ENCODE measurements at places on chromosomes 3 and 15. TPM values are rescaled to one million over a fixed set of nuclear protein-coding genes. Genes with fewer than 3 reads are reported as not detected.

The CYP1A1 gene
- total RNA-seq = not detected

The DUOX2 gene
- total RNA-seq = under 0.01 TPM

The GOLGA6L4 gene
- 1.8 TPM for total RNA-seq

The TMEM212 gene
- total RNA-seq = not detected

The PLCL2 gene
- 5.1 TPM for total RNA-seq

The LOXL1 gene
- 264 TPM for total RNA-seq

The SLC22A14 gene
- total RNA-seq = 0.29 TPM

The KATNBL1 gene
- 37.3 TPM for total RNA-seq

The KCNMB3 gene
- total RNA-seq = 1.8 TPM

The PDIA3 gene
- 160 TPM for total RNA-seq

The ST3GAL6 gene
- 2.2 TPM for total RNA-seq

GRCh38 chr3:133137042-133137996 lies 99.1 kb downstream of the TMEM108 start:
- no peaks in the 10 kb centered on the region for H3K27me3 ChIP-seq
- no peak overlapping the region for H3K4me3 ChIP-seq
- no peaks in the 10 kb centered on the region for H3K36me3 ChIP-seq
- DNase-seq = no peak
- peaks cover 2% of the 10 kb centered on the region for H3K4me1 ChIP-seq

GRCh38 chr3:72549761-72550581 lies 298.3 kb downstream of the SHQ1 start:
- no peaks in the 10 kb centered on the region for H3K4me1 ChIP-seq
- no peaks in the 10 kb centered on the region for H3K27me3 ChIP-seq
- no peaks in the 10 kb centered on the region for H3K36me3 ChIP-seq
- peak overlapping the region; percentile 49 for H3K4me3 ChIP-seq

DNA sequence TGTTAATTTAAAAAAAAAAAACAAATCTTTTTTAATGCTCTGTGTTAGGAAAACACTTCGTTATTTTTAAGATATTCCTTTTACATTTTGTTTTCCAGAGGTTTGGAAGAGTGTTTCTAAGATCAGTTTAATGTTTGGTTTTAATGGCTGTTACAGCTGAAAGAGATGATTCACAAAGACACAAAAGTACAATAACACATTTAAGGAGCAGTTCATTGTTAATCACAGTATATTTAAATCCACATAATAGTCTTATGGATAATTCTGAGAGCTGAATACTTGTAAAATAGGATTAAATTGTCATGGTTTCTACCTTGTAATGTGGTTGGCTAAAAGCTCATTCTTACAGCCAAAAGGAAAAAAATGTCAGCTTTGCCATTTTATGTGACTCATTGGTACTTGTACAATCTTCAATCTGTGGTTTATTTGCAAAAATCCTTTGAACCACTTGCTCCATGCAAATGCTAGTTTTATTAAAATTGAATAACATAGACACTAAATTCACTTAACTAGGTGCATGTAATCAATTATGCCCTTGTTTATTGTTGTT lies 426.4 kb downstream of the NLGN1 start:
- H3K4me1 ChIP-seq = peaks cover 7% of the 10 kb centered on the region
- DNase-seq = no peak
- no peaks in the 10 kb centered on the region for H3K36me3 ChIP-seq
- no peaks in the 10 kb centered on the region for H3K27me3 ChIP-seq
- no peak overlapping the region for H3K4me3 ChIP-seq

DNA sequence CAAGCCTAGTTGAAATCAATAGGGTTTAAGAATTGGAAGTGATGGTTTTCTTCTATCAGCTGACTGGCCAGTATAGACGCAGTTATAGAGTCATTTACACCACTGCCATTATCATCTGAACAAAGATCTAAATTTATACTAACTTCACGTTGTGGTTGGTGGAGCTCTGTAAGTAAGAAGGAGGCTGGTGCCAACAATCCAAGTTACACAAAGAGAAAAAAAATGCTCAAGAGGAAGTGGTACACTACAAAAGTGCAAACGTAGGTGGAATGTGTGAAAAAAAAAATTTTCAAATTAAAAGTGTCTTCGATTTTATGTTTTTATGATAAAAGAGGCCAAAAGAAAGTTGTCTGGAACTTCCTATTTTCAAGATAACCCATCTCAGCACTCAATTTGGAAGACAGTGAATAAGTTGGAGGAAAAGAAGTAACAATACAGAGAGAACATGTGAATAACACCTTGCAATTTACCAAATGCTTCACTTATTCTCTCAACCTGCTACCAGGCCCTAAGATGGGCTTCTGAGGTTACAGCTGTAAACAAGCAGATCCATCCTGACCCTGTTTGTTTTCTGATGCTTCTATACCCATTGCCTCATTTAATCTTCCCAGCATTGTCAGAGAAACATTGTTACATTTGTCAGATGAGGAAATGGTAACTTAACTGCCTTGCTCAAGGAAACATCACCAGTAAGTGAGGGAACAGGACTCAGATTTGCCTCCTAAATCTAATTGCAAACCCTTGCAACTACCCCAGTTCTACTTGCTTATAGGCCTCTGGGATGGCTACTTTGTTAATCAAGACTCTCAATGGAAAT lies 12.0 kb upstream of the TASOR start:
- no peaks in the 10 kb centered on the region for H3K4me1 ChIP-seq
- H3K27ac ChIP-seq = no peak overlapping the region
- H3K36me3 ChIP-seq = no peaks in the 10 kb centered on the region
- H3K27me3 ChIP-seq = no peaks in the 10 kb centered on the region
- H3K4me3 ChIP-seq = no peak overlapping the region

- H3K27me3 ChIP-seq = no peaks in the 10 kb centered on the region
- H3K4me3 ChIP-seq = no peak overlapping the region
- no peak overlapping the region for H3K27ac ChIP-seq
- DNase-seq = no peak
- no peaks in the 10 kb centered on the region for H3K4me1 ChIP-seq
These were observed 188.8 kb downstream of the ZNF385D start for GRCh38 chr3:21562243-21562642.

DNA sequence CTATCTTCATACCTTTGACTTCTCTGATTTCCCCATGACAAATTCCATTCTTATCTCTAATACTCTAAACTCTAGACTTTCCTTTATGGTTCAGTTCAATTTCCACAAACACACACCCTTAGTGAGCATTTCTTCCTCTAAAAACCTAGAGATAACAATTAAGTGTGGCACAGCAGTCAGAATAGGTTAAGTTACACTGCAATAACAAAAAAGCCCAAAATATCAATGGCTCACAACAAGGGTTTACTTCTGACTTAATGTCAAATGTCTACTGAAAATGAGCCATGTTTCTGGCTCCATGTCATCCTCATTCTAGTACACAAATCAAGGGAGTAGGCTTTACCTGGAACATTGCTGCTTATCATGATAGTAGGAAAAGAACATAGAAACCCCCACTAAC lies 123.8 kb downstream of the TAFA4 start:
- no peak overlapping the region for H3K27ac ChIP-seq
- no peaks in the 10 kb centered on the region for H3K36me3 ChIP-seq
- H3K4me1 ChIP-seq = no peaks in the 10 kb centered on the region
- no peak overlapping the region for H3K4me3 ChIP-seq
- no peak for DNase-seq
- H3K27me3 ChIP-seq = no peaks in the 10 kb centered on the region

- no peaks in the 10 kb centered on the region for H3K36me3 ChIP-seq
- H3K27me3 ChIP-seq = peaks cover 9% of the 10 kb centered on the region
These were observed 192.2 kb upstream of the THRB start for GRCh38 chr3:24686808-24687207.

GRCh38 chr15:27081676-27082418 lies 110.9 kb downstream of the GABRG3 start:
- no peaks in the 10 kb centered on the region for H3K27me3 ChIP-seq
- no peak overlapping the region for H3K4me3 ChIP-seq
- H3K36me3 ChIP-seq = no peaks in the 10 kb centered on the region
- H3K4me1 ChIP-seq = no peaks in the 10 kb centered on the region
- no peak overlapping the region for H3K27ac ChIP-seq

DNA sequence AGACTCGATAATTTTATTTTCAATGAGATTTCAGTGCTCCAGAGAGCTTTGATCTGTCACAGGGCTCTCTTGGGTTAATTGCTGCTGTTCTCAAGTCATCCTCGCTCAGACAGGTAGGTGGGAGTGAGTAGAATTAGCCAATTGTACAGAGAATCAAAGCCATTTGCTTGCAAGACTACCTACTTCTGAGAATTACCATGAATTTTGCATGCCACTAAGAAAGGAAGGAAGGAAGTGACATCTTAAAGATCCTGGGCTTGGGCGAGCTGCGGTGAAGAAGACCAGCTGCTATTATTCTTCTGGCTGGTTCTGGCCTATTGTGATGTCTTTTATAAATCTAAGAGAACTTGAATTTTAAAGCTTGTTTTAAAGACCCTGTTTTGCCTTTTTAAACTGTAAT lies 154.1 kb upstream of the LPP start:
- H3K4me1 ChIP-seq = peaks cover 2% of the 10 kb centered on the region
- no peaks in the 10 kb centered on the region for H3K27me3 ChIP-seq
- no peak overlapping the region for H3K27ac ChIP-seq

- H3K4me3 ChIP-seq = no peak overlapping the region
- H3K36me3 ChIP-seq = no peaks in the 10 kb centered on the region
- H3K27ac ChIP-seq = no peak overlapping the region
- no peak for DNase-seq
- no peaks in the 10 kb centered on the region for H3K27me3 ChIP-seq
- peaks cover 4% of the 10 kb centered on the region for H3K4me1 ChIP-seq
These were observed 84.6 kb downstream of the PEAK1 start for GRCh38 chr15:77335298-77335697.

GRCh38 chr3:153469162-153469561 lies 307.1 kb downstream of the RAP2B start:
- H3K4me1 ChIP-seq = no peaks in the 10 kb centered on the region
- H3K4me3 ChIP-seq = no peak overlapping the region
- no peak for DNase-seq
- no peaks in the 10 kb centered on the region for H3K36me3 ChIP-seq
- no peak overlapping the region for H3K27ac ChIP-seq
- H3K27me3 ChIP-seq = no peaks in the 10 kb centered on the region

- DNase-seq = peak; percentile 73
- H3K4me1 ChIP-seq = no peaks in the 10 kb centered on the region
- no peak overlapping the region for H3K4me3 ChIP-seq
- no peak overlapping the region for H3K27ac ChIP-seq
These were observed 3.3 kb downstream of the RYR3 start for GRCh38 chr15:33314069-33314468.

GRCh38 chr3:11499144-11499543 lies 144.6 kb downstream of the VGLL4 start:
- no peaks in the 10 kb centered on the region for H3K36me3 ChIP-seq
- no peak overlapping the region for H3K4me3 ChIP-seq
- H3K4me1 ChIP-seq = peaks cover 21% of the 10 kb centered on the region
- no peaks in the 10 kb centered on the region for H3K27me3 ChIP-seq
- peak; percentile 80 for DNase-seq

DNA sequence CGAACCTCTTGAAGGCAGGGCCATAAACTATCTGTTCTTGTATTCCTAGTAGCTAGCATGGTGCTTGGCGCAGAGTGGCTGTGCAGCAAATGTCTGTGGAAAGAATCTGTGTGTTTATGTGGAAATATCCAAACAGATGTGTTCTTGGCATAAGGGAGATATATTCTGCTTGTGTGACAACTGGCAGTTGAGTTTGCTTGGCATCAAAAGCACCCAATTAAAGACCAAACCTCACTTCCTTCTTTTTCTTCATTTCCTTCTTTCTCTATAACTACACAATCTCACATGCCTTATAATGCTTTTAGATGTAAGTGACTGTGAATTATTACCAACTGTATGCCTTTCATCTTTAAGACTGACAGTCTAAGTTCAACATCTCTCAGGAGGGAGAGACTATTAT lies 296.5 kb downstream of the SLC9A9 start:
- no peaks in the 10 kb centered on the region for H3K27me3 ChIP-seq
- H3K4me3 ChIP-seq = no peak overlapping the region
- no peaks in the 10 kb centered on the region for H3K36me3 ChIP-seq
- DNase-seq = no peak

- H3K27ac ChIP-seq = no peak overlapping the region
- H3K4me3 ChIP-seq = no peak overlapping the region
- peaks cover 11% of the 10 kb centered on the region for H3K4me1 ChIP-seq
- no peak for DNase-seq
- no peaks in the 10 kb centered on the region for H3K27me3 ChIP-seq
These were observed 9.6 kb downstream of the LRRK1 start for GRCh38 chr15:100928632-100929280.

DNA sequence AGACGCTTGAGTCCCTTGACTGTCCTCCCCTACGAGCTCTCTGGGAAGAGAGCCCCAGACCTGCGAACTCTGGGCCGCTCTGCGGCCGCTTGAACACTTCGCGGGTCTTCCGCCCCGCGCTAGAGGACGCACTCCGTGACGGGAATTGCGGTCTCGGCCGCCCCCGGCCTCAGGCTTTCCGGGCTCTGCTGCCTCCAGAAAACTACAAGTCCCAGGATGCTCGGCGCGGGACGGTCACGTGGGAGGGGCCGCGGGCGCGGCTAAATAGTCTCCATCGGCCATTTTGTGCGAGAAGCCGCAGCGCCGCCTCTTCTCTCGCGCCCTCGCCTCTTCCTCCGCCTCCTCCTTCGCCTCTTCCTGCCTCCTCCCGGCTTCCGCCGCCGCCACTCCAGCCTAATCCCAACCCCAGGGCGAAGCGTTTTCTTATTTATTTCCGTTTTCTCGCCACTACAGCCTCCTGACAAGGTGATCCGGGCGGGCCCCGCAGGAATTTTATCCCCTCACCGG lies at the start of gene EIF1B:
EIF1B (plus strand) TSS at position 290 of the 507 bp plus-strand sequence. CDS start 235 bp downstream, outside the sequence.
- peak within 1 kb of the TSS; percentile 89 for H3K27ac ChIP-seq
- peak within 1 kb of the TSS; percentile 88 for H3K4me3 ChIP-seq
- peak; percentile 96 for DNase-seq
- peaks cover 15% of the 10 kb centered on the region for H3K4me1 ChIP-seq
- peaks cover 26% of the 10 kb centered on the region for H3K36me3 ChIP-seq

DNA sequence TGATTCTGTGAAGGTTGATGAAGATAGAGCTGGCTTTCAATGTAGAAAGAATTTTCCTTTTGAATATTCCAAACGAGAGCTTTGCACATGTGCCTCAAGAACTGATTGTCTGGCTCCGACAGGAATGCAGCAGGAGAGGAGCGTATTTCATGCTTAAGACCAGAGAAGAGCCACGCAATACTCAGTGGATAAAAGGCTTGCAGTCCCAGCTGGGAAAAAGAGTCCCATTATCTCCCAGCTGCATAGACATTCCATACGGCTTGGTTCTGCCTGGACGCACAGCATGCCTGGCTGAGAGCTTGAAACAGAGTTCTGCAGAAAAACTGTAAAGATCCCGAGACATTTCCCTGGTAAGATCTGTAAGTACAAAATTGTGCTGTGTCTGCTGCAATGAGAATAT lies at the start of gene CNTN6:
CNTN6 (plus strand) TSS at position 254 of the 400 bp plus-strand sequence. CDS start 54,985 bp downstream, outside the sequence.
- DNase-seq = no peak
- no peaks in the 10 kb centered on the region for H3K27me3 ChIP-seq
- H3K36me3 ChIP-seq = no peaks in the 10 kb centered on the region
- H3K4me1 ChIP-seq = no peaks in the 10 kb centered on the region
- H3K4me3 ChIP-seq = no peak within 1 kb of the TSS

GRCh38 chr3:105869861-105870755 lies 1.3 kb upstream of the CBLB start:
- H3K27me3 ChIP-seq = no peaks in the 10 kb centered on the region
- H3K4me3 ChIP-seq = peak overlapping the region; percentile 79
- peak overlapping the region; percentile 88 for H3K27ac ChIP-seq
- H3K4me1 ChIP-seq = peaks cover 18% of the 10 kb centered on the region
- peaks cover 9% of the 10 kb centered on the region for H3K36me3 ChIP-seq

Data from osteoblast (primary cell).